RKO (cell line): ENCODE measurements at places on chromosomes 12 and 14.

DNA sequence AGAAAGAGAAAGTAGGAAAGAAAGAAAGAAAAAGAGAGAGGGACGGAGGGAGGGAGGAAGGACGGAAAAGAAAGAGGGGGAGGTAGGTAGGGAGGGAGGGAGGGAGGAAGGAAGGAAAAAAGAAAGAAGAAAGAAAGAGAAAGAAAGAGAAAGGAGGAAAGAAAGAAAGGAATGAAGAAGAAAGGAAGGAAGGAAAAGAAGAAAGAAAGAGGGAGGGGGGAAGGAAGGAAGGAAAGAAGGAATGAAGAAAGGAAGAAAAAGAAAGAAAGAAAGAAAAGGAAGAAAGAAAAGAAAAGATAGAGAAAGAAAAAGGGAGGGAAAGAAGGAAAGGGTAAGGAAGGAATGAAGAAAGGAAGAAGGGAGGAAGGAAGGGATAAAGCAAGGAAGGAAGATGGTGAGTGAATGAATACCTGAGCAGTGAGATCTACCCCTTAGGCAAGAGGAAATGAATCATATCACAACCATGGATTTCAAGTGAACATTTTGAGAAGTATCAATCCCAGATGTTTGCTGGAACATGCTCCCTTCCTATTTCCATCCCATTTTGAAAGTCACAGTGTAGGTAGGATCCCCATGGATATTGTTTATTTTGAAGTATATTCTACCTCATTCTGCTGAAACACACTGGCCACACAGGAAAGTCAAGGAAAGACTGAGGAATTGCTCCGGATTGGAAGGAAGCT, 639.4 kb upstream of the TBX3 start:
- DNase-seq: peak; percentile 3

GRCh38 chr14:69342928-69343525, 55.1 kb downstream of the ERH start:
- DNase-seq: no peak

- DNase-seq: peak; percentile 37
These were observed 91.4 kb downstream of the SETD3 start for GRCh38 chr14:99389174-99389826.

GRCh38 chr12:124915239-124916236, 1.1 kb upstream of the UBC start:
- DNase-seq: peak; percentile 70

DNA sequence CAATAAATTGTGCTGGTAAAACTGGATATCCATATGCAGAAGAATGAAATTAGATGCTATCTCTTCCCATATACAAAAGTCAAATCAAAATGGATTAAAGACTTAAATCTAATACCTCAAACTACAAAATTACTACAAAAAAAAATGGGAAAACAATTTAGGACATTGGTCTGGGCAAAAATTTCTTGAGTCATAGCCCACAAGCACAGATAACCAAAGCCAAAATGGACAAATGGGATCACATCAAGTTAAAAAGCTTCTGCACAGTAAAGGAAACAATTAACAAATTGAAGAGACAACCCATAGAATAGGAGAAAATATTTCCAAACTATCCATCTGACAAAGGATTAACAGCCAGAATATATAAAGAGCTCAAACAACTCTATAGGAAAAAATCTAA, 264.6 kb downstream of the NUAK1 start:
- no peak for DNase-seq

DNA sequence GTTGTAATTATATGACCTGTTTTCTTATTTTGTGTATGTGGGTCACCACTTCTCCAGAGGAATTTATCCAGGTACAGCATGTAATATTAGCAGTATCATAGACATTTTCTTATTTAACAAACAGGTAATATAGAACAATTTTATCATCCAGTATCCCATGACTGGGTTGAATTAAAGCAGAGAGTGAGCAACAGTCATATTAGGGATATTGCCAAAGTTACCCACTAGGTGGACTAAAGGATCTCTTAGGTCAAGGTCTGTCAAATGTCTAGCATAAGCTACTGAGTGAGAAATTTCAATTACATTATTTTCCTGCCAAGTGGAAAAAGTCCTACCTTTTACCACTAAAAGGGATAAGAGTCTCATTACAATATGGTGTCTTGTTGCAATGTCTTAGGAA, 62.1 kb upstream of the TRIM9 start:
- peak; percentile 66 for DNase-seq

GRCh38 chr12:104177663-104178501, 37.7 kb upstream of the TXNRD1 start:
- DNase-seq: peak; percentile 50

DNA sequence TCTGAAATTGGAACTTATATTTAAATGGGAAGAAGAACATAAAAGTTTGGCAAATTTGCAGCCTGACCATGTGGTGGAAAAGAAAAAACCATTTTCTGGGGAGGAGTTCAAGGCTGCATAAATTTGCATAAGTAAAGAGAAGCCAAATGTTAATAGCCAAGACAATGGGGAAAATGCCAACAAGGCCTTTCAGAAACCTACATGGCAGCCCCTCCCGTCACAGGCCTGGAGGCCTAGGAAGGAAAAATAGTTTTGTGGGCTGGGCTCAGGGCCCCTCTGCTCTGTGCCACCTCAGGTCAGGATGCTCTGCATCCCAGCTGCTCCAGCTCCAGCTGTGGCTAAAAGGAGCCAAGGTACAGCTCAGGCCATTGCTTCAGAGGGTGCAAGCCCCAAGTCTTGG, 67.6 kb upstream of the CCDC60 start:
- DNase-seq: no peak

DNA sequence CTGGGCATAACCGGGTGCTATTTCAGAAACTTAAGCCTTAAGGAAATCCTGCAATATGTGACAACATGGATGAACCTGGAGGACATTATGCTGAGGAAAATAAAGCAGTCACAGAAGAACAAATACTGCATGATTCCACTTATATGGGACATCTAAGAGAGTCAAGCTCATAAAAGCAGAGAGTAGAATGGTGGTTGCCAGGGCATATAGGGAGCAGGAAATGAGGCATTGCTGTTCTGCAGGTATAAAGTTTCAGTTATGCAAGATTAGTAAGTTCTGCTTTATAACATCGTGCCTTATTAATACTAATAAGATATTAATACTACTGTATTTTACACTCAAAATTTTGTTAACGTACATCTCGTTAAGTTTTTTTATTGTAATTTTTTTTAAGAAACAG, 124.2 kb upstream of the ATF1 start:
- no peak for DNase-seq

- peak; percentile 1 for DNase-seq
These were observed 98.2 kb upstream of the GSC start for GRCh38 chr14:94867946-94868771.

- DNase-seq: no peak
These were observed 333.7 kb downstream of the MED13L start for GRCh38 chr12:115943630-115944391.

DNA sequence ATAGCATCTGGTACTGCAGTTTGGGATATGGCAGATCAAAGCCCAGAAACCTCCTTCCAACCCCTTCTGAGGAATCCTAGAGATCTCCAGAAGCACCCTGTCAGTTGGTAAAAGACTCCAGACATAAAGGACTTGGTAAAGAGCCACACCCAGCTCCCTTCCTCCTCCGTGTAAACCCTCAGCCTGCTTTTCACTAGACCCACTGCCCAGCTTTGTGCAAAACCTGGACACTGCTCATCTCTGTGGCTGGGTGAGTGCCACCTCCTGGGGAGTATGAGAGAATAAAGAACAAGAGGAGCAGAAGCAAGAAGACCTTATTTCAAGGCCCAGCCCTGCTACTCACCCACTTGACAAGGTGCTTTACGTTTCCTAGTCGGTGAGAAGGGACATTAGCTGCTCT, 33.0 kb downstream of the ANO2 start:
- no peak for DNase-seq

DNA sequence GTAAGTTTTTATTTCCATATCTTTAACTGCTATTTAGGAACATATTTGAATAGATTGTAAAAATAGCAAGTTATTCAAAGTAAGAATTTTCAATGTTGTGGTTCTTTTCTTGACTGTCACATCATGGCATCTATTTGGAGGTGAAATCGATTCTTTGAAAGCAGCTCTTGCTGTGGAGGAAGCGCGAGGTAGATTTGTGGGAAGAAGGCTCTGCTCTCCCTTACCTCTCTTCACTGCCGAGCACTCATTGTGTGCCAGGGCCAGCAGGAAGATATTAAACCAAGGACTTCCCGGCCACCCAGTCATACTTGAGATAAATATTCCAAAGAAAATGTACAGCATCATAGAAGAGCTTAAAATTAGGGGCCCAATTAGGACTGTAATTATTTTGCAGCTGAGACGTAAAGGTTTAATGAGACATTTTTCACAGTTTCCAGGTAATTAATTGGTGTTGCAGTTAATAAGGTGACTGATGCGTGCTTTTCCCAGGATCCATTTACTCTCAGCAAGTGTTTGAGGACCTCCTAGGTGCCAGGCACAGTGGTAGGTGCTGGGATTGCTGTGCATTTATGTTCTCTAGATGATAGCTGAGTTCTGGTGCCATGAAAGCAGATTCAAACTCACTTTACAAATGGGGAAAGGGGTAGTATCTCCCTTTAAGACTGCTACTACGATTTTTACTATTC, 89.2 kb upstream of the DYNC1H1 start:
- no peak for DNase-seq

- no peak for DNase-seq
These were observed 5.8 kb upstream of the BEGAIN start for GRCh38 chr14:100592972-100593371.

DNA sequence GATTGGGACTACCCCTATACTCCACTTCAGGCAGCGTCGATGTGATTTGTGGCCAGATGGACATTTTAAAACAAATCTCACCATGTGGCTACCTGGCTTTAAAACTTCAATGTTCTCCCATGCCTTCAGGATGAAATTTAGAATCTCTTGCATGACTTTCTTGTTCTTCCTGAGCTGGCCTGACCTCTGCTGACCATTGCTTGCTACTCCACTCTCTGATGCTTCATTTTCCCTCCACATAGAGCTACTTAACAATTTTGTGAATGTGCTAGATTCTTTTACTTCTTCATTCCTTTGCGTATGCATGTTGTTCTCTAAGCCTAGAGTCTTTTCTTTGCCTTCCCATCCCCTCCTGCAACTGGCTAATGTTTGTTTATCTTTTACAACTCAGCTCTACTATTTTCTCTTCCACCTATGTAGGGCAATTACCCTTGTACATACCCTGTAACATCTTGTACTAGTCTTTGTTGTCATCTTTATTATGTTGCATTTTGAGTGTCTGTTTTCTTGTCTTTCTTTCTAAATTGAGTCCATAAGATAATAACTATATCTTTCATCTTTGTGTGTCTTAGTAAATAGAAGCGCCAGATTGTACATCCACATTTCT, 41.2 kb downstream of the YLPM1 start:
- DNase-seq: peak; percentile 79

GRCh38 chr12:80946591-80946990, 8.9 kb upstream of the LIN7A start:
- peak; percentile 14 for DNase-seq

- no peak for DNase-seq
These were observed 87.4 kb downstream of the PAPOLA start for GRCh38 chr14:96589577-96589976.

- DNase-seq: no peak
These were observed 13.7 kb downstream of the SPRYD3 start for GRCh38 chr12:53065470-53065869.

- DNase-seq: no peak
These were observed 299.6 kb upstream of the DCN start for GRCh38 chr12:91482231-91482630.

GRCh38 chr12:64840949-64841717, 16.7 kb downstream of the TBC1D30 start:
- DNase-seq: no peak

DNA sequence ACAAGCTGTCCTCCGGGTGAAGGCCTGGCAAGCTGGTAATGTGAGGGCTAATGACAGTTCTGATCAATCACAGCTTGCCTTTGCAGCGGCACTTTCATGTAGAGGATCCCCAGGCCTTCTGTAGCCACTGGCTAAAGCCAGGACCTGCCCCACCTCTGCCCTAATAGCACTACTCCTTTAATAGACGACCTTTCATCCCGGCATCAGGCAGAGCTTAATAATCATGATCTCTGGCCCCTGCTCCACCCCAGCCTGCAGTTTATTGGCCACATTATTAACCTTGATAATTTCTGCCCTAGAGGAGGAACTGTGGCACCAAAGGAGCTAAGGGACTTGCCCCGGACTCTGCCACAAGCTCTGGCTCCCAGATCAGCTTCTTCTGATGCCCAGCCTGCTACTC, 142.3 kb upstream of the TBX3 start:
- no peak for DNase-seq

GRCh38 chr12:20474443-20474842, 106.1 kb downstream of the PDE3A start:
- DNase-seq: no peak

GRCh38 chr12:132284827-132285741, 44.3 kb downstream of the GALNT9 start:
- no peak for DNase-seq

GRCh38 chr14:56703947-56704346, 106.3 kb downstream of the OTX2 start:
- no peak for DNase-seq

GRCh38 chr14:68657300-68658028, 135.4 kb downstream of the ZFP36L1 start:
- no peak for DNase-seq

- no peak for DNase-seq
These were observed 103.0 kb downstream of the CRADD start for GRCh38 chr12:93780101-93780641.

GRCh38 chr14:75372260-75372659, 55.6 kb upstream of the JDP2 start:
- DNase-seq: no peak

- no peak for DNase-seq
These were observed 308.2 kb downstream of the ADGRD1 start for GRCh38 chr12:131261906-131262305.

DNA sequence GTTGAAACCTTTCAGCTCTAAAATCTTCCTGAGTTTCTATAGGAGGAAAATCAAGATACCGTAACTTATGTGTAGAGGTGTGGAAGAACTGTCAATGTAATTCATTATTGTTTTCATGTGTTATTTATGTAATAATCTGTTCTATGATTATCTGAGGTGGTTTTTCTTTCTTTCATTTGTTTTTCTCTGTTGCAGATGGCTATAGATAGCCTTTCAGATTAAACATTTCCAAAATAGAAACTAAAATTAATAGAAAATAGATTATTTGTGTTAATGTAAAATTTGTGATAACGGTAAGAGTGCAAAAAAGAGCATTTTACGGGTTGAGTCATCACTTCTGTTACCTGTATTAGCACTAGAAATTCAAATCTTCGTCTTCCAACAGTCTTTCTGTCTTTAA, 128.8 kb downstream of the SYNE2 start:
- DNase-seq: no peak

GRCh38 chr12:72521326-72521725, 249.2 kb downstream of the TRHDE start:
- DNase-seq: no peak

DNA sequence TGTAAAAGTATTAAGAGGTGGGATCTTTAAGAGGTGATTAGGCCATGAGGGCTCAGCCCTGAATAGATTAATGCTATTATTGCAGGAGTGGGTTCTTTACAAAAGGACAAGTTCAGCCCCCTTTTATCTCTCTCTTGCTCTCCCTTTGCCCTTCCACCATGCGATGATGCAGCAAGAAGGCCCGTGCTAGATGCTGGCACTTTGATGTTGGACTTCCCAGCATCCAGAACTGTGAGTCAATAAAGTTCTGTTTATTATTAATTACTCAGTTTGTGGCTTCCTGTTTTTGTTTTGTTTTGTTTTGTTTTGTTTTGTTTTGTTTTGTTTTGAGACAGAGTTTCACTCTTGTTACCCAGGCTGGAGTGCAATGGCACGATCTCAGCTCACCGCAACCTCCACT, 10.1 kb downstream of the RNASE1 start:
- DNase-seq: no peak
